ENCODE measurements at places on chromosomes 4 and X. TPM values are rescaled to one million over a fixed set of nuclear protein-coding genes. Genes with fewer than 3 reads are reported as not detected.

GRCh38 chrX:34918856-34919255 is 23.7 kb upstream of the FAM47B start:
- DNase-seq = peak; percentile 63

GRCh38 chr4:81905971-81906370 is 434.3 kb upstream of the RASGEF1B start:
- DNase-seq = no peak

Gene PRIMPOL
- 14.2 TPM for polyA plus RNA-seq

- DNase-seq = peak; percentile 21
Measured at GRCh38 chr4:53128706-53129357, 237.0 kb downstream of the SCFD2 start.

GRCh38 chr4:119103263-119103662 is 32.4 kb upstream of the MYOZ2 start:
- DNase-seq = peak; percentile 96

Gene PCDH11X
- polyA plus RNA-seq = not detected

Gene DMRTC1
- polyA plus RNA-seq = not detected

Gene DUSP21
- polyA plus RNA-seq = not detected

DNA sequence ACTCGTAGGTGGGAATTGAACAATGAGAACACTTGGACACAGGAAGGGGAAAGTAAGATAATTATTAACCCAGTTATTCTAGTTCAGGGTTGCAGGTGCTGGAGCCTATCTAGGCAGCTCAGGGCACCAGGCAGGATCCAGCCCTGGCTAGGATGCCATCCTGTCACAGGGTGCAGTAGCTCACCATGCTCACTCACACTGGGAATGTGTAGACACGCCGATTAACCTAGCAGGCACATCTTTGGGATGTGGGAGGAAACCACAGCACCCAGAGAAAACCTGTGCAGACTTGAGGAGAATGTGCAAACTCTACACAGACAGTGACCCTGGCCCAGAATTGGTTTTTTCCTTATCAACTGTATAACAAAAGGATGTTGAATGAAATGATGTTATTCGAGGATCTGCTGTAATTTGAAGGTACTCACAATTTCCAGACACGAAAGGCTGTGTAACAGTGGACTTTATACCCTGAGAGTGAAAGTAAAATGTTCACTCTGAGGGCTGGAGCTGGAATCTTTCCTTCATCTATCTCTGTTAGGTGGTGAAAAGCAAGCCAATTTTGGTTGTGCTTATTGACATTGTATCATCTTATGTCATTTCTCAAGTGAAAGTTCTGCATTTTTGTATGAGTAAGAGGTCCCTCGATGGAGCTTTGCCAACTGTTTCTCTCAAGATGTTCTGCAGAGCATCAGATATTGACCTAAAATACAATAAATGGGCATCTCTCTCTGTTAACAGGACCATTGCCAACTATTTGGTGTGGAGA is 78.8 kb downstream of the PHEX start:
- DNase-seq = peak; percentile 26

DNA sequence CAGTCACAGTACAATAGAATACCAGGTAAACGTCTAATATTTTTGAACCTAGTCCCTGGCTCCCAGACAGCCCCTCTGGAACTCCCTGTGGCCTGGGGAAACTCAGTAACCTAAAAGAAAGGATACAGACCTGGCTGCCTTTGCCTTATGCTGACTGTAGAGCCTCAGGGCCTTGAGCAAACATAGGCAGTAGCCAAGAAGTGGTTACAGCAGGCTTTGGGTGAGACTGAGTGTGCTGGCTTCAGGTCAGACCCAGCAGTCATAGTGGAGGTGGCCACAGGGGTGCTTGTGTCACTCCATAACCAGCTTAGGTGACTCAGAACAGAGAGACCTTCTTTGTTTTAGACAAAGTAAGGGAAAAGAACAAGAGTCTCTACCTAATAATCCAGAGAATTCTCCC is 141.8 kb upstream of the PRDX4 start:
- DNase-seq = no peak

DNA sequence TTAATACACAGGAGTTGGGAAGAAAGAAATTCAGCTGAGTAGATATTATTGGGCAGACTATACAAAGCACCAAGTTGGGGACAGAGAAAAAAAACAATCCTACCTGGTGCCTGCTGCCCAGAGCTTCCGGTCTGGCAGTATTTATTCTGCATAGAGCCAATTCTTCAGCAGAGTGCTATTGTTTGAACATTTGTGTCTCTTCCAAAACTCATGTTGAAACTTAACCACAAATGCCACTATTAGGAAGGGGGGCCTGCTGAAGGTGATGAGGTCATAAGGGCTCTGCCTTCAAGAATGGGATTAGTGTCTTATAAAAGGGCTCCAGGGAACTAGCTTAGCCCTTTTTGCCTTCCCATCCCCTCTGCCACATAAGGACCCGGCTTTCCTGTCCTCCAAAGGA is 136.2 kb downstream of the EVC2 start:
- peak; percentile 20 for DNase-seq

GRCh38 chr4:102732678-102733077 is 28.1 kb downstream of the MANBA start:
- DNase-seq = no peak

- no peak for DNase-seq
Measured at GRCh38 chr4:6278801-6279197, 9.1 kb downstream of the WFS1 start.

Gene ITGB1BP2
- not detected for polyA plus RNA-seq

GRCh38 chrX:56764975-56765791 is 36.1 kb downstream of the NBDY start:
- DNase-seq = no peak

- no peak for DNase-seq
Measured at GRCh38 chrX:131955099-131955777, 67.9 kb upstream of the STK26 start.

DNA sequence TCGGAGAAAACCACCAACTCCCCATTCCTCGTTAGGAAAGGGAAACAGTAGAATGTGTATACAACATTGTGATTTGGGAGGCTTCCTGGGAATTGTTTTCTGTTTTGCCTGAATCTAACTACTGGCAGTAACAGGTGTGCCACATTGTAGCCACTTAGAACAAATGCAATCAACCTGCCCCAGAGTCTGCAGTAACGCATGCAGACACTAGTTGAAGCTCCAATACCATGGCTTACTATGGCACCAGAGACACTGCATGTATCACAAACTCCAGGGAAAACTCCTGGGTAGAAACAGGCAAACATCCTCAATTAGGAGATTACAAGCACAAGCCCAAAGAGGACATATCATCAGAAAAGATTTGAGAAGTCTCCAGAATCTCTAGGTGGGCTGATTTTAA is 154.2 kb upstream of the NEIL3 start:
- no peak for DNase-seq

DNA sequence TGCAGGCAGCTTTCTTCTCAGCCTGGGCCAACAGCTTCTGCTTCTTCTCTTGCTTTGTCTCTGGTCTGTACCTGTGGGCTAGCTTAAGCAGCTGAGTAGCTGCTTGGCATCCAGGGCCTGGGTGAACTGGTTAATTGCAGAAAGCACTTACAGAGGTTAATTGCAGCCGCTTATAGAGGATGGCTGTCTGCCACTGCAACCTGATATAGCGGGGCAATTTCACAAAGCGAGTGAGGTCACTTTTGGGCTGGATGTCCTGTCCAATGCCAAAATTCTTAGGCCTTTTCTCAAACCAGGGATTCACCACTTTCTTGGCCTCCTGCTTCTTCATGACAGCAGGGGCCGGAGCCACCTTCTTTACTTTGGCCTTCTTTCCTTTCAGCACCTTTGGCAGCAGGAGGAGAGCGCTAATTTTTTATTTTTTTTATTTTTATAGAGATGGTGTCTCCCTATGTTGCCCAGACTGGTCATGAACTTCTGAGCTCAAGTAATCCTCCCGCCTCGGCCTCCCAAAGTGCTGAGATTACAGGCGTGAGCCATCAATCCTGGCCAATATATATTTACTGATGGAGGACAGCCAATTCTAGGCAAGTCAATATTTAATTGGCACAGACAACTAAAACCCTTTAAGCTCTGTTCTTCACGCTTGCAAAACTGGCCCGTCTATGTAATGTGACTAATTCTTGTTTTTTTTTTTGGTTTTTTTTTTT is 61.0 kb downstream of the ENOPH1 start:
- DNase-seq = no peak

Gene ETDB
- polyA plus RNA-seq = not detected

DNA sequence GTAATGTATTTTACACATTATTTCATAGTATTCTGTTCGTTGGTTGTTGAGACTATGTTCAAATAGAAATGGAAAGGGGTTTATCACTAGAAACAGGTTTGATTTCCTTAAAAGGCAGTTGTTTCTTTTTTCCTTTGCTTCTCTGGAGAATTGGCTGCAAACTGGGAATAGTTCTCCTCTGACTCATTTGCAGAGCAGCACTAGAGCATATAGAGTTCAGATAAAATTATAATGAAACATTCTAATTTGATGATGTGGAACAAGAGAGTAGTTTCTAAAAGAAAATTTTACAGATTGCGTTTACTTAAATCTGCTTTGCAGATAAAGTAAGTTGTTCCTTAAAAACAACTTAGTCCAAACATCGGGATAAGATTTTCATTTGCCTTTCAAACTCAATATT is 29.7 kb downstream of the SYNPO2 start:
- DNase-seq = peak; percentile 83

Gene F9
- polyA plus RNA-seq = not detected

DNA sequence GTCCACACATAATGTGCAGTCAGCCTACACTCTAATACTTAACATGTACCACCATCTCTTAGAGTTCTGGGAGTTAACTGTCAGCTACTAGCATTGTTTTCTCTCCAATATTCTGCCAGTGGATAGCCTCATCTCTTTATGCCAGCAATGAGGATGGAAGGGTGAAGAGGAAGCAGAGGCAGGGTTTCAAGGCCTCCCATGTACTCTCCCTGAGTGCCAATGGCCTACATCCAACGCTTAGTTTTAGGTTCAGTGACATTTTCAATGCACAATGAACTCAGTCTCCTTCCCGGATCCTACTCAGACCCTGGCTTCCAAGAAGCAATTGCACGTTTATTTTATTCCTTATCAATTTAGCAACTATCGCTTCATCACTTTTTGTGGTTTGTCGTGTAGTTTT is 686.1 kb downstream of the DMD start:
- no peak for DNase-seq

DNA sequence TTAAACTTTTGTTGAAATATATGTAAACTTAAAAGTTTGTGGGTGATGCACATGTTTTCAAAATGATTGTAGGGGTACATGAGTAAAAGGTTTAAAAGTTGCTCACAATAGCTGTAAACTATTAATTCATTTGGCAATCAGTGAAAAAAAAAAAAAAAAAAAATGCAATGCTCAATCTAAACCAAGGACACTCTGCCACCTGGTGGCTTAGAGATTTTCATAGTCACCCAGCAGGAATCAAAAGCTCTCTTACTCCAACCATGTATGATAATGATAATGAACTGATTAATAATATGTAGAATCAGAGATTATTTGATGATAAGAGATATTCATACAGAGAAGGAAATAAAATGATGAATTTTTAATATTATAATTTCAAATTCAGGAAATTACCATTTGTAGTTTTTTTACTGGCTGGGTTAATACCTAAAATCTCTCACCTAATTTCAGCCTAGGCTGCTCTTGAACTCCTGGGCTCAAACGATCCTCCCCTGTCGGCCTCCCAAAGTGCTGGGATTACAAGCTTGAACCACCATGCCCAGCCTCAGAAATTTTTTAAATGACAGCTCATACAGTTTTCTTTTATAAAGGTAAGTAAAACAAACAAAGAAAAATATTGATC is 46.9 kb upstream of the SLC25A4 start:
- peak; percentile 59 for DNase-seq

DNA sequence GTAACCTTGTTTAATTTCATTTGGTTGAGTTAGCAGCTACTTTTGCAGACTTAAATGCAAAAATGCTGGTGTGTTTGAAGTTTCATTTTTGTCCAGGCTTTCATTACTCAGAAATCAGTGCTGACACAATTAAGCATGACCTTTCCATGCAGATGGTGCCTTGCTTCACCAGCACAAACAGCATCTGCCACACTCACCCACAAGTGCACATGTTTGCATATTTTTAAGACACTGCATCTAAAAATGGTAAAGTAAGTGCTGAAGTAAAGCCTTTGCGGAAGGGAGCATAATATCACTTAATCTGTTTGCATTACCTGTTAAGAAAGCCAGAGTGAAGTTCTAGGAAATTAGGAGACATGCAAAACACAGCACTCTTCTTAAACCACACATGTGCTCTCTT is 7.3 kb upstream of the DAPP1 start:
- DNase-seq = no peak

Gene BEX1
- polyA plus RNA-seq = 79.9 TPM

Gene GLOD5
- polyA plus RNA-seq = not detected

DNA sequence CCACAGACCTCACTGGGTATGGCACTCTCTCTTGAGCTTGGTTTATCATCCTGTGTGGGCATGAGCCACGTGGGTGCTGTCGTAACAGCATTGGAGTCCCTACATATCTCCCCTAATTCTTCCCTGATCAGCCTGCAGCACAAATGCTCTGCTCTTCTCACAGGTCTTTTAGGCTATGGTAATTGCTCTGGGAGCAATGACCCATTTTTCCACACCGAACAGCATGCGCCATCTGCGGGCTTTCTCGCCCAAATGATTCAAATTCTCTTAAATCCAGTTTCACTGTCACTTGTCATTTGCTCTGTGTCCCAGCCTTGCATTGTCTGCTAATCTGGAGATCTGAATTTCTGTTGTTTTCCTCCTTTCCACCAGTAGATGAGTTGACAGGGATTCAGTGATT is 48.9 kb upstream of the GATB start:
- no peak for DNase-seq

DNA sequence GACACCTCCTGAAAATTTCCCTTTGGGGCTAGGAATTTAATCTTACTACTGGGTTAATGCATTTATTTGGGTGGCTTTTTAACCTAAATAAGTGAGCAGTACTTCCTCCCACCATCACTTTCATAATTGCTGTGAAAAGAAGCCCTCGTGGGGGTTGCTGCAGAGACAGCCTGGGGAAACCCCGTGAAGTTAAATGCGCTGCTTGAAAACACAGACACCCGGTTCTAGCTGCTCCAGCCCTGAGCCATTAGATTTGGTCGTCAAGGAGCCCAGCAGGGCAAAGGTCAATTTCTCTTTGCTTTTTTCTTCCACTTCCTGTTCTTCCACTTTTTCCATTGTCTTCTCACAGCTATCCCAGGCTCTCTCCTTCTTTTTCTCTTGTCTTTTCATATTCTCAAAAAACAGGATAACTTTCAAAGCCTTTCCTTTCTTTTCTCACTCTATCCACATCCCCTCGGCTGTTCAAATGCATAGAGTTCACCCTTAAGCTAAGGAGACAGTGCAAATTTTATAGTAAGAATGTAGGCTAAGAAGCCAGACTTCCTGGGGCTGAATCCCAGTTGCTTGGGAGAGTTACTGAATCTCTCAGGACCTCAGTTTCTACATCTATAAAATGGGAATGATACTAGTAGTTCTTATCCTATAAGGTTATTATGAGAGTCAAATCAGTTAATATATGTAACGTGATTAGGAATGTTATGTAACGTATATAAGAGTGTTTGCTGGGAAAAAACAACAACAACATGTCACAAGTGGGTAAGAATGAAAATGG is 91.5 kb upstream of the ZNF827 start:
- no peak for DNase-seq

- DNase-seq = peak; percentile 59
Measured at GRCh38 chr4:6716958-6717655, 1.1 kb downstream of the BLOC1S4 start.
